ENCODE measurements at places on chromosomes 6 and 20. TPM values are rescaled to one million over a fixed set of nuclear protein-coding genes. Genes with fewer than 3 reads are reported as not detected.

GRCh38 chr6:157789861-157790260 is 33.2 kb upstream of the SNX9 start:
- no peak for DNase-seq

Gene VGLL2
- total RNA-seq, result not detected

Gene NELFE
- total RNA-seq, result 116 TPM

DNA sequence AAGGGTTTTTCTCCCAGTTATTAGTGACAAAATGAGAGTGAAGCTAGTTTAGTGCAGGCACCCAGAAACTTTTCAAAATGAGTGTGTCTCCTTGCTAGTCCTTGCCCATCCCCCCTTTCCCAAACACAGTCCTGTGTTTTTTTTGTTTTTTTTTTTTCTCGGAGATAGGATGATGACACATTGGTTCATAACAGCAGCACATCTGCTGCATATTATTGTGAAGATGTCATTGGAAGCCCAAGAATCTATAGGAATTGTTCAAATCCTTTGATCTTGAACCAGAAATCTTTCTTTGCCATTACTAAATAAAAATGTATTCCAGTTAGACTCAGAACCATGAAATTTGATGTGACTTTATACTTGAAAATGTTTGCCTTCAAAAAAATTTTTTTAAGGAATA is 162.4 kb downstream of the FRK start:
- peak; percentile 32 for DNase-seq

DNA sequence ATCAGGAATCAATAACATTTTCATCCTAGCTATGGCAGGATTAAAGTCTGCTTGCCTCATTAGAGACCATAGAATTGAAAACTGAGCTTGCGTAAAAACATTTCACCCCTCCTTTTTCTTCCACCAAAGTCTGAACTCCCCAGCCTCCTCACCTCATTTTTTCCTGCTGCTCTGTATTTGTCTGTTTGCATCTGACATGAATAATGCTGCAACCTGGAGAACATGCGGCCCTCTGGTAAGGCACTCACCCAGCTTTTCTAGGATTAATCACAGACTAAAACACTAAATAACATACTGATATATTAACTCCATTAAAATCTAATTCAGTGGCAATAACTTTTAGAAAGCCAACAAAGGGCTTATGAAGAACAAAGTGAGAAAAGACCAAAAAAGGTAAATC is 677.7 kb upstream of the NRSN1 start:
- DNase-seq, result no peak

All from HT1080 (cell line).